ENCODE measurements at places on chromosomes 13 and 19.

GRCh38 chr13:103289681-103290080 is 223.5 kb upstream of the SLC10A2 start:
- no peak for DNase-seq

DNA sequence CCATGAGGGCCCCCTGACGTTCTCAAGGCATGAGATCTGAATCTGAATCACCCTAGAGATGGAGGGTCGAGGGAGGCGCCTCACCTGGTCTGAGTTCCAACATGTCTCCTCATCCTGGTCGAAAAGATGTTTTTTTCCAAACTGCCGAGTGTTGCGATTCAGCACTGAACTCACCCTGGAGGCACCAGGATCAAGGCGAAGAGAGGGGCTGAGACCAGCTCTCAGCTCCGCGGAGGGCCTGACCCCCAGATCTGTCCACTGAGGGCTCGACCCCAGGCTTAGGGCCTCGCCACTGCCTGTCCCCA is 555 bp downstream of the NR2C2AP start:
- no peak for DNase-seq

DNA sequence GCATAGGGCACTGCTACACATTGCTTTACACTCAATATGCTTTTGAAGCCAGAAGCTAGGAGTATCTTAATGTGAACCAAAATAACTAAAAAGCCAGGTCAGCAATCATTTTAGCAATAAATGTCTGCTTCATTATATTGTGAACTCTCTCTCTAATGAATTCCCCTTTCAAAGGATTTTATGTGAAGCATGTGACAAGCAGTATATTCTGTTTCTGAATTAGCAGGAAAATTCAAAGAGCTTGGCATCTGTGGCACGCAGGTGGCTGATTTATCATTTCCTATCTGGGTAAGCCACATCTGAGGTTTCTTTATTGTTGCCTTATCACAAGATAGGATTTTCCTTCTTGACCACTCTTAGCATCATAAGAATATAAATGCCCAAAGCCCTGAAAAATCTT is 56.8 kb upstream of the KLF12 start:
- DNase-seq, result no peak

- DNase-seq, result no peak
Observed at GRCh38 chr19:40387155-40387554, 2.8 kb downstream of the HIPK4 start.

DNA sequence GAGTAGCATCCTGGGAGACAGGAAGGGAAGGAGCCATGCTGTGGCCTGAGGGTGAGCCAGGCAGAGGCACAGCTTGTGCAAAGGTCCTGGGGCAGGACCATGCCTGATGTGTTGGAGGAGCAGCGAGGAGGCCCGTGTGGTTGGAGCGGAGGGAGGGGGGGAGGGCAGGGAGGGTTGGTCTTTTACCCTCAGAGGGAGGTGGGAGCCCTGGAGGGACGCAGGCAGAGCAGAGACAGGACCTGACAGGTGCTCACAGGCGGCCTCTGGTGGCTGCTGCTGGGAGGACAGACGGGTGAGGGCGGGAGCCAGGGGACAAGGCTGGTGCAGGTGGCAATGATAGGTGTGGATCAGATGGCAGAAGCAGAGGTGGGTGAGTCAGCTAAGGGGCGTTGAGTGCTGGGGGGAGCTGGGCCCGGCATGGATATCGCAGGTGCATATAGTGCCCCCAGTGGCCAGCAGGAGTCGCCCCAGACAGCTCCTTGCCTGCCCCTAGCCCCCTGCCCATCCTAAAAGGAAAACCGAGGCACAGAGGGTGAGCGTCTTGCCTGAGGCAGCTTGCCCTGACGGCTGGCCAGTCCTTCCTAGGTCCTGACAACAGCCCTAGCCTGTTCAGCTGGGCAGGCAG is 9.8 kb upstream of the GNA15 start:
- no peak for DNase-seq

DNA sequence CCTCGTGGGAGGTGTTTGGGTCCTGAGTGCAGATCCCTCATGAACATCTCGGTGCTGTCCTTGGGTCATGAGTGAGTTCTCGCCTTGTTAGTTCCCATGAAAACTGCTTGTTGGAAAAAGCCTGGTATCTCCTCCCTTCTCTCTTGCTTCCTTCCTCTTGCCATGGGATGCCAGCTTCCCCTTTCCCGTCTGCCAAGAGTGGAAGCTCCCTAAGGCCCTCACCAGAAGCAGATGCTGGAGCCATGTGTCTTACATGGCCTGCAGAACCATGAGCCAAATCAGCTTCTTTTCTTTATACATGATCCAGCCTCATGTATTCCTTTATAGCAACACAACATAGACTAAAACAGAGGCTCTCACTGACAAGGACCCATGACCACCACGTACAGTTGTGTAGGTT is 8.2 kb downstream of the ADGRE2 start:
- no peak for DNase-seq

GRCh38 chr13:27274631-27275030 is 4.0 kb downstream of the RASL11A start:
- no peak for DNase-seq

DNA sequence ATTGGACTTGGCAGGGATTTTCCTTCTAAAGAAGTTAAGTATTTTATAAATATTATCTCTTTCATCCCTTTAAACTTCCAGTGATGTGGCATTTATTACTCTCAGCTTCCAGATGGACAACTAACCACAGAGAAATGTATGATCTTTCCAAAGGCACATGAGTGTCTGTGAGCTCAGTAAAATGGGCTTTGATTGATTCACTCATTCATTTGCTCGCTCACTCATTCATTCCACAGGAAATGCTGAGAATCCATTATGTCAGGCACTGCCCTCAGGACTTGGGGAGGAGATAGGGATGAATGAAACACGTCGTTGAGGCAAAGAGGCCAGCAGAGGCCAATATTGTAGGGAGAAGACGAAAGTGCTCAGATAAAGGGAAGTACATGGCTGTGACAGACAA is 359.3 kb downstream of the EFNB2 start:
- DNase-seq, result no peak

DNA sequence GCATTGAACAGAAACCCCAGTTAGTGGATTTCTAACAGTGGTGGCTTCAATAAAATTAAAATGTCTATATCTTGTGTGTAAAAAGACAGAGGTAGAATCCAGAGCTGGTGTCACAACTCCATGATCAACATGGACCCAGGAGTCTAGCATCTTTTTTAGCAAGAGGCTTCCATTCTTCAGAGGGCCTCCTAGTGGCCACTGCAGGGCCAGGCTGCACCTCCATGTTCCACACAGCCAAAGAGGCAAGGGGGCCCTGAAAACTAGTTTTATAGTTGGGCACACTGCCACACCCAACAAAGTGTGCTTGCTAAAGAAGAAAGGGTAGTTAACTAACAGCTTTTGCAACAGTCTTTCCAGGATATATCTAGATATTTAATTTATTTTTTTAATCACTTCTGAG is 12.9 kb downstream of the N4BP2L1 start:
- DNase-seq, result no peak

GRCh38 chr13:68128297-68128915 is 898.3 kb upstream of the PCDH9 start:
- DNase-seq, result no peak

DNA sequence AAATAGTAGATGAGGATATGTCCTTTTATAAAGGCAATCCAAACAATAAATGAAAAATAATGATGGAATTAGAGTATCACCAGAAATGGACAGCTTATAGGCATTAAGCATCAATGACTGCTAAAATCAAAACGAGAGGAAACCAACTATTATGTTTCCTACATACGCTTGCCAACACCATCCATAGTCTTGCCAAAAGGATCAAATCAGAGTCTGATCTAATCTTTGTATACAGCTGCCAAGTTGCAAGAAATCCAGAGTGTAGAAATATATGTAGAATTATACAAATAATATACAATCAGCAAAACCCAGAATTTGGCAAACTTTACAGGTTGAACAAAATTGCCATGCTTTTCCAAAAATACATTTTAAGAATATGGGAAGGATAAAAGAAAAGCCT is 1661.6 kb downstream of the SLITRK1 start:
- DNase-seq, result no peak

- DNase-seq, result no peak
Observed at GRCh38 chr13:98398581-98398980, 178.3 kb downstream of the STK24 start.
